Inflammatory macrophage treated with lipopolysaccharide for 1 hour (primary cell): ENCODE measurements at places on chromosomes 2 and 18.

DNA sequence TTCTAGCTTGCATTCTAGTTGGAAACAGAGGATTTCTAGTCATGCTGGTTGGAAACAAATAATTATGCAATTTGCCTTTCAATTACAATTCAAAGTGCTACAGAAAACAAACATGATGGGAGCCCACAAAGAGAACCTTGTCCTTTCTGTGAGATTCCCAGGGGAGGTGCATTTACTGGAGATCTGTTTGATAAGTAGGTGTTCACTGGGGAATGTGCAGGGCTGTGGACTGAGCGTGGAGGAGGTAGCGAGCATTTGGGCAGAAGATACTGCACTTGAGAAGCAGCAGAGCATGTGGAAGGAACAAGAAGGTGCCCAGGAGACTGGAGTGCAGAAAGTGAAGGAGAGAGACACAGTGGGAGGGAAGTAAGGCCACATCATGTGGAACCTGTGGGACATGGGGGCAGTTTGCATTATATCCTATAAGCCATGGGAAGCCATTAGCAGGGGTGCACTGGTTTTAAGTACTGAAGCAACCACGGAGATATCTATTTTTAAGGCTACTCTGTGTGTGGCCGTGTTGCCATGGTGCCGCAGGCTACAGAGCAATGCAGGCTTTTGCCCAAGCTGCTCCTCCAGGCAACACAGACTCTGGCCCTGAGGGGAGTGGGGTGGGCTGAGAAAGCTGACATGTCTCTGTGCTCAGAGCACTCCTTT is 154.0 kb downstream of the ANTXR1 start:
- DNase-seq, result no peak

DNA sequence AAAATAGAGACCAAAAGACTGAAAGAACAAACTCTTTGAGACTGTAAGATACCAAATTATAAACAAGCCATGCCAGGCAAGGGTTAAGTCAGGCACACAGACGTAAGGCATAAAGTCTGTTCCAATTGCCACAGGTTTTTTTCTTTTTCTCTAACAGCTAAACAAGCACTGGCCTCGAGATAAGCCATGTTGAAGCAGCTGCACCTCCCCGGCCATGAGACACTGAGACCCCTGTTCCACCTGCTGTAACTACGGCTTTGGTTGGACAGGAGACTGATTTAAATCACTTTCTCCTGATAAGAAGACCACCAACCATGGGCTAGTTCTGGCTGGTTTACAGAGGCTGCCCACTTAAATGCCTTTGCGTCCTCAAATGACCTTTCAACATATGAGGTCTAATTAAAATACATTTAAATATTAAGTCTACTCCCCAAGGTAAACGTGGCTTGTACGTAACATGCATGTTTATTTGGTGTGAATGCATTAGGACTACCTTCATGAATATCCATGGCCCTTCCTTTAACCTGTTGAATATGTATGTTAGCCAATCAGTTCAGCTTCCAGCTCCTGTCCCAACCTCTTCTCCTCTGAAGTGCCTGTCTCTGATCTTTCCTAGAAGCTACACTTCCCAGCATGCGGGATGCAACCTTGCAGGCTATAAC is 117.2 kb downstream of the CMPK2 start:
- DNase-seq, result no peak

DNA sequence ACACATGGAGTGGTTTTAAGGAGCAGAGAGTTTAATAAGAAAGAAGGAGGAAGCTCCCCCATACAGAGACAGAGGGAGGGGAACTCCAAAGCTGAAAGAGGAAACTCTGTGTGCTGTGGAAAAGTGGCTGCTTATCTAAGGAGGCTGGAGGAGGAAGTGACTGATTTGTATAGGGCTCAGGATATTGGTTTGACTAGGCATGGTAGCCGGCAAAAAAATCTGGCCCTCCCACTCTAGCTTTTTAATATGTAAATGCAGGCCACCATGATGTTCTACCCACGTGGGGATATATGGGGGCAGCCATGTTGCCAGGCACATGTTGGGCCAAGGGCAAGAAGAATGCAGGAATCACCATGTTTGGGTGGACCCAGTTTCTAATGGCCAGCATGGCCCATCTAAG is 64.3 kb downstream of the HNMT start:
- DNase-seq, result peak; percentile 86

DNA sequence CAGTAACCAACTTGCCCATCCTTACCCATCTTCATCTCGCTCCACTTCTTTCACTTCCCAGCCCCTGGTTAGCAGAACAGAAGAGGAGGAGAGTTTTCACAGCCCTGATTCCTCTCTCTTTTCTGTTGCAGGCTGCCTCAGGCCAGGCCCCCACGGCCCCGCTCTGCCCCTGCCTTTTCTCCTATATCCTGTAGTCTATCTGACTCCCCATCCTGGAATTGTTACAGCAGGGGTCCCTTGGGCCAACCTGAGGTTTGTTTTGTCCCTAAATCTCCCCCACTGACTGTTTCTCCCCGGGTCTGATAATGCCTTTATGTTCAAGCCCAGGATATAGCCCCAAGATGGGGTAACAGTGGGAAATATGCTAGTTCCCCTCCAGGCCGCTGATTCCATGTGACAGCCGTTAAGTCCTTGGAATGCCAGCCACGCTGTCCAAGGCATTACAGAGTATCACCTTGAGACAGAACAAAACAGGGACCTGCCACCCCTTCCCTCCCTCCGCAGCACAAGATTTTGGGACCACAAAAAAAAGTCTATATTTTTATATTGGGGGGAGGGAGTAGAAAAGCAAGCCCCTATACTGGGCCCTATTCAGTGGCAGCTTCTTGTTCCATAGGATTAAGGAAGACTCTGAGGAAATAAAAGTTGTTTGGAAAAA is 1.4 kb downstream of the OST4 start:
- DNase-seq, result no peak

DNA sequence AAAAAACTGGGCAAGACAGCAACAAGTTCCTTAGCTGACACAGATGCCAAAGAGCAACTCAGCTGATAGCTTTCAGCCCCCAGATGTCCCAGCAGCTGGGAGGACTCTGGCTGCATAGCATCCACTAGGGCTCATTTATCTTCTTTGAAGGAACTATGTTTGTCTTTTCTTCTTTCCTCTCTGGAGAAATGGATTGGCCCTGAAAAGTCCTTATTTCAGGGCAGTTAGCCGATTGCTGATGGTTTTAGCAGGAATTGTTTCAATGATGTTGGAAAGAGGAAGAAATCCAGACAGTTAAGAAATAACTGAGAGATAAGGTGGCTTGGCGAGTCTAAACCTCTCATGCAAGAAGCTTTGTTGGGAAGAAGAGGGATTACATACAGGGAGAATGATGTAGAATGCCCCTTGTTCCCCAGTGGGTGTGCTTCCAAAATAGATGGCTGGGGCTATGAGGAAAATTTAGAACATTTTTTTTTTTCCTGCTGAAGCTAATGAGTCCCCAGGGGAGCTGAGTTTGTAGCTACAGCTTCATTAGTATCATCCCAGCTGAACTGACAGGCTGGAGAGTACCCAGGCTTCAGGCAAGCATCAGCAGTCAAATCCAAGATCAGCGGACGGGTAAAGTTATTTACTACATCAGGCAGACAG is 33.6 kb upstream of the SERPINE2 start:
- DNase-seq, result no peak
